Kidney (tissue), 22 donors: ENCODE measurements at places on chromosomes 12 and 14. TPM values are rescaled to one million over a fixed set of nuclear protein-coding genes. Genes with fewer than 3 reads are reported as not detected.

The IFI27 gene
- polyA plus RNA-seq = 356 TPM

The USP44 gene
- polyA plus RNA-seq = 0.52 TPM

DNA sequence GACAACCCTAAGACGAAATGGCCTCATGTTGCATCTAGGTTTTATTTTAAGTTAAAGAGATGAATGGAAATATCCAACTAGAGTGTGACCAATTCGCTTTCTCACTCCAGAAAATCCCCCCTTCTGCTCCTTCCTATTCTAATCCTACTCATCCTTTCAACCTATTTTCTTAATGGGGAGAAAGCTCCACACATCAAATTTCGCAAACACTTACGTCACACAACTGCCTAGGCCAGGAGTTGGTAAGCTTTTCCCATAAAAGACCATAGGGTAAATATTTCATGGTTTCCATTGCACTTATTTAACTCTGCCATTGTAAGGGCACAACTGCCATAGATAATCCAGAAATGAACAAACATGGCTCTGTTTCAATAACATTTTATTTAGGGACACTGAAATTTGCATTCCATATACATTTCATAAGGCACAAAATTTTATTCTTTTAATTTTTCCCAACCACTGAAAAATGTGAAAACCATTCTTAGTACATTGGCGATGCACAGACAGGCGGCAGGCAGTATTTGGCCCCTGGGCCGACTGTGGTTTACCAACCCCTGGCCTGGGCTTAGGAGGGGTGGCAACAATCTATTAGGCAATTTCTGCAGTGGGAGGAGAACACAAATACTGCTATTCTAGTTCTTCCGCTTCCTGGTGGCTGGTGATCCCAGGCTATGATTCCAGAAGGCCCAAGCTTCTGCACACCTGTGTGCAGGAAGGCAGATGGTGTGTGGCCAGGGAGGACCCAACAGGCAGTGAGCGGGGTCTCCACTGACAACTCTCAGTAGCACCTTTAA, 67.2 kb upstream of the FOXN3 start:
- DNase-seq = no peak
- no peak overlapping the region for H3K27ac ChIP-seq
- H3K4me3 ChIP-seq = no peak overlapping the region
- no peaks in the 10 kb centered on the region for H3K36me3 ChIP-seq
- no peaks in the 10 kb centered on the region for H3K4me1 ChIP-seq
- no peaks in the 10 kb centered on the region for H3K27me3 ChIP-seq

DNA sequence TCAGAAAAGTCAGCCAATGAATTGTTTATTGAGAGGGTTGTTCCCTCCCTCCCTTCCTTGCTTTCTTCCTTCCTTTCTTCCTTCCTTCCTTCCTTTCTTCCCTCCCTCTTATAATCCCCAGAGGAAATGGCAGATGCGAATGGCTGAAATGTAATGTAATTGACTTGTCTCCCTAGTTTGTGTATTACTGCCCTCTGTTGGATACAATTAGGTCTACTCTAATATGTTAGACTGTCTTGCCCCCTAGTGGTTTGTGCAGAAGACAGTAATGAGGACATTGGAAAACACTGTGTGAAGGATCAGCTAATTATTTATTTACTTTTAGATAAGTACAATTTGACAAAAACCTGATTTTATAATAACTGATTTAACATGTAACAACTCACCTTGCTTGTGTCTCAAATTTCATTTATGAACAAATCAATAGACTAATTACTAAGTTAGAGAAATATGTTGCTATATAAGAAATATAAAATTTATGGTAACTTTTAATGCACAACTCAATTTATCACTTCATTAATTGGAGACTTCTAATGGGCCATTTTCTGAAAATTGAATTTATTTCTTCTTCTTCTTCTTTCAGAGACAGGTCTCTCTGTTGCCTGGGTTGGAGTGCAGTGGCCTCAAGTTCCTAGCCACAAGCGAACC, 229.8 kb upstream of the LRIG3 start:
- no peak overlapping the region for H3K27ac ChIP-seq
- H3K4me3 ChIP-seq = no peak overlapping the region
- no peaks in the 10 kb centered on the region for H3K36me3 ChIP-seq
- H3K4me1 ChIP-seq = no peaks in the 10 kb centered on the region

DNA sequence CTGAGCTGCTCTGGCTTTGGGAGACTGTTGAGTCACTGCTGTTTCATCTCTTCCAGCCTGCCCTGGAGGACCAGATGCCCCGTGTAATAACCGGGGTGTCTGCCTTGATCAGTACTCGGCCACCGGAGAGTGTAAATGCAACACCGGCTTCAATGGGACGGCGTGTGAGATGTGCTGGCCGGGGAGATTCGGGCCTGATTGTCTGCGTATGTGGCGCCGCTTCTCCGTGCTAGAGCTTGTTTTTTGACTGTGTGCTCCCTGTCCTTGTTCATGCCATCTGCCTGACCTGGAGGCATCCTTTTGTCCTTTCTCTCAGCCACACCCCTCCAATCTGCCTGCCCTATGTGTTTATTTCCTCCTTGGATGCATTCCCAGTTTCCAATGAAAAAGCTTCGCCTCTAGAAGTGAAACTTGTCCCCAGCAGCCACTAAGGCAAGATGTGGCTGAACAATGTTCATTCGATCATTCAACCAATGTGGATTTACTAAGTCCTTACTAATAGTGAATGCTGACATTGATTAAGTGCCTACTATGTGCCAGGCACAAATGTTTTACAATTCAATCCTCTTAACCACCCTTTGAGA, 98.6 kb downstream of the NT5DC3 start:
- H3K27ac ChIP-seq = no peak overlapping the region
- no peak overlapping the region for H3K4me3 ChIP-seq
- H3K36me3 ChIP-seq = no peaks in the 10 kb centered on the region
- no peaks in the 10 kb centered on the region for H3K4me1 ChIP-seq
- DNase-seq = peak; percentile 55

DNA sequence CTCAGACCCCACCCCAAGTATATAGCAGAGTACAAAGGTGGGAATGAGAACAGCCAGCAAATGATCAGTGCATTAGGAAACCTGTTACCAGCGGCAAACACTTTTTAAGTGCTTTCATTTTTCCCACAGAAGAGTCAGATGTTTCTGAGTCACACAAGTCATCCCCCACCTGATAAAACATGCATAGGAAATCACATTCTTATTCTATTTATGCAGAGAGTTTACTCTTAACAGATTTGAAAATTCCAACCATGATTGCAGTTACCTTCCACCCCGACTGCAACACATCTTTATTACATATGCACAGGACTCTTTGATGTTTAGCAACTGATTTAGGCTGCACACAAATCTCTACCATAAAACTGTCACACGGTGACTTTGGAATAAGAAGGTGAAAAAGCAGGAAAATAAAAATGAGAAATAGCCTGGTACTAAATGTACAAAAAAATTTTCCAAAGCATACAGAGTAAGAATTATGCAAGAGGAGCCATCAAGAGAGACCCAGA, 236.4 kb downstream of the PAWR start:
- H3K27me3 ChIP-seq = no peaks in the 10 kb centered on the region
- DNase-seq = peak; percentile 91
- H3K36me3 ChIP-seq = no peaks in the 10 kb centered on the region

The CCDC196 gene
- not detected for polyA plus RNA-seq
